Central memory CD4-positive, alpha-beta T cell (primary cell): ENCODE measurements at places on chromosomes 12 and 14.

GRCh38 chr12:22525426-22525825 is 18.9 kb downstream of the C2CD5 start:
- DNase-seq = no peak

GRCh38 chr14:64722842-64723447 is 18.7 kb downstream of the PLEKHG3 start:
- peak; percentile 65 for DNase-seq

GRCh38 chr12:67533159-67533558 is 115.4 kb upstream of the DYRK2 start:
- no peak for DNase-seq

GRCh38 chr14:52263190-52263589 is 4.3 kb upstream of the PTGDR start:
- no peak for DNase-seq

DNA sequence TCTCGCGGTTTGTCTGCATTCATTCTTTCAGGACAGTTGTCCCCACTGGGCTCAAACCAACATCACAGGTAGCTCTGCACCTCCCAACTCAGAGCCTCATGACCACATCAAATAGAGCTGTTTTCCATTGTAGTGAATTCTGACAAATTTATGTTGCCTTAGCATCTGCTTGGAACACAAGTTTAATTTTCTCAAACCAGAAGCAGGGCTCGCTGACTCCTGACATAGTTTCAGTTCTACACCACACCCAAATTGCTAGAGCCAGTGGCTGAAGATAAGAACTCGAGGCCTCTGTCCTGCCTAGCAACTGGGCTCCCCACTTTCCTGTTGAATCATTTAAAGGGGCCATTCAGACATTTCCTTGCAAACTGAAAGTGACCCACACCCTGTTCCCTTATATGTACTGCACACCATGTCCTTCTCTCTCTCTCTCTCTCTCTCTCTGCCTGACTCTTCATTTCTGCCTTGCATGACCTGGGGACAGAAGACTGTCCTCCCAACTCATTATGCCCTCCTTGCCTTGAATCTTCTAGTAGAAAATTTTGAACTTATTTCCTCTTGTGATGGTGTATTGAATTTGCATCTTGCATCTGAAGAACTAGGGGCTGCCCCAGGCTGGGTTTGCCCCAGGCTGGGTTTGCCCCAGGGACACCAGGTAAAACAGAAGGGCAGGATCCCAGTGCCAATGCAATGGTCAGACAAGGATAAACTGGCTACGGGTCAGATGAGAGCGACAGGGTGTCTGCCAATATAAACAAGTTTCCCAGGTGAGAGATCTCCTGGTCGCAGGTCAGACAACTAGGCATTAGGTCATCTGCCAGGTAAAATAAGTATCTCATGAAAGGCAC is 9.7 kb upstream of the WSCD2 start:
- DNase-seq = no peak

GRCh38 chr12:114968727-114969126 is 284.8 kb upstream of the TBX3 start:
- no peak for DNase-seq

DNA sequence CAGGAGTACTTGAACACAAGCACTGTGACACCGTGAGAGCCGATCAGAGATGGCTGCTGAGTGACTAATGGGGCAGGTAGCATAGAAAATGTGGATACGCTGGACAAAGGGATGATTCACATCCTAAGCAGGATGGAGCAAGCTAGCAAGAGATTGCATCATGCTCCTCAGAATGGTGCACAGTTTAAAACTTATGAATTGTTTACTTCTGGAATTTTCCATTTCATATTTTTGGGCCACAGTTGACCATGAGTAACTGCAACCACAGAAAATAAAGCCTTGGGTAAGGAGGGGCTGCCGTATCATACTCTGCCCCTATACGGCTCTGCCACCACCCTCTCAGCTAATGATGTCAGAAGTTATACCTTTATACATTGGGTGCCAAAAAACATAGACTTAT is 23.3 kb upstream of the MARK3 start:
- DNase-seq = no peak

GRCh38 chr12:30286345-30286926 is 409.2 kb downstream of the IPO8 start:
- DNase-seq = no peak

- DNase-seq = no peak
These were observed 1.5 kb downstream of the GRIN2B start for GRCh38 chr12:13979772-13980378.

- no peak for DNase-seq
These were observed 127.8 kb upstream of the PTPRQ start for GRCh38 chr12:80316222-80316621.

GRCh38 chr12:122399592-122400373 is 22.7 kb downstream of the CLIP1 start:
- peak; percentile 63 for DNase-seq

GRCh38 chr14:34235643-34236300 is 226.3 kb downstream of the SPTSSA start:
- no peak for DNase-seq
